ENCODE measurements at places on chromosomes 1 and 21.
A peak's percentile ranks its signal among the peaks of the same experiment; 100 is the strongest.

DNA sequence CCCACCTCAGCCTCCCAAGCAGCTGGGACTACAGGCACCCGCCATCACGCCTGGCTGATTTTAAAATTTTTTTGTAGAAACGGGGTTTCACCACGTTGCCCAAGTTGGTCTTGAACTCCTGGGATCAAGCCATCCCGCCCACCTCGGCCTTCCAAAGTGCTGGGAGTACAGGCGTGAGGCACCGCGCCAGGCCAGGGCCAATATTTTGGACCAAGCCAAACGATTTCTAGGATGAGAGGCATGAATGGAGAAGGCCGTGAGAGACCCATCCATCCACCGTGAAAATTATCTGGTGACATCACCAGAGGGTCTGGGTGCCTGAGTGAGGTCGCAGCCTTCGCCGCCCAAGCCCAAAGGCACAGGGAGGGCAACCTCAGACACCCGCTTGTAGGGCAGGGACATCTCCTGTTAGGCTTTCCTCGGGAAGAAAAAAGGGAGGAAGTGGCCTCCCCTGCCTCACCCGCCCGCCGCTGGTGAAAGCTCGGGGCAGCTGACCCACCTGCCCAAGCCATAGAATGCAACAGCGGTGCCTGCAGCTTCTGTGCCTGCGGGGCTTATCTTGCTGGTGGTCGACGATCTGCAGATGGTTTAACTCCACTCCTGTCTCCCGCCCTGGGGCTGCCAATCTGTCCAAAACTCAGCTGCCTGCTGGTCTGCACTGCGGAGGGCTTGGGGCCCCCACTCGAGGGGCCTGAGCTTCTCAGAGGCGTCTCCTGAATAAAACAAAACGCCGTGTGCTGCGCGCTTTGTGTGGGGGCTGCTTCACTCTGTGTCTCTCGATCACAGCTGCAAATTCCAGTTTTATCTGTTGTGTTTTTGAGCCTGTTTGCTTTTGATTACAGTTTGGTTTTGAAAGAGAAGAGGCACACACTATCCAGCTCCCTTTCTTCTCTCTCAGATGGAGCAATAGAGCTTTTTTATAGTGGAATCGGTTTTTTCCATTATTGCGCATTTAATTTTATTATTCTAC lies 85.8 kb downstream of the MRPS6 start:
- DNase-seq, result no peak

GRCh38 chr1:153742411-153743142 lies 14.7 kb downstream of the INTS3 start:
- no peak for DNase-seq

DNA sequence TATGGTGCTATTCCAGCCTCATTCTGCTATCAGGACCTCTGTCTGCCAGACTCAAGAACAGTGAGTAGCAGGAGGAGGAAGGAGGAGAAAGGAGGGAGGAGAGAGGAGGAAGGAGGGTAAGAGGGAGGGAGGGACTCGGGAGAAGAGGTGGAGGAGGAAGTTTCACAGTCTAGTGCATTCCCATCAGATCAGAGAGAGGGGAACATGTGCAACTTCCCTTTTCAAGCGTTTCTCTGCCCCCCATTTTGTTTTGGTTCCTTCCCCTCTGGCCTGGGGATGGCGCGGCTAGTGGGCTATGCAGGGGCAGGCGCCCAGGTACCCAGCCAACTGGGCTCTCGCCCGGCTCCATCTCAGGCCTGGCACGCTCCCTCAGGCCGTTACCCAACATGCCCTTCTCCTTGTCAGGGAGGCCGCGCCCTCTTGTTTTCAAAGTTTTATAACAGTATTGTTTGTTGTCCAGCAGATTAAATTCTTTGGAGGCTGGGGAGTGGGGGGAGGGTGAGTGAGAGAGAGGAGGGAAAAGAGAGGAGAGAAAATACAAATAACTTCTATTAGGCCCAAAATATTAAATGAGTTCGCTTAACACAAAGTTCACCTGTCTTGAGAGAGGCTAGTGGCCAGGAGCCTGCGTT lies 56.0 kb downstream of the CD46 start:
- DNase-seq, result no peak

- no peak for DNase-seq
These were observed 16.1 kb downstream of the LCA5L start for GRCh38 chr21:39429445-39429844.

GRCh38 chr21:40200126-40200525 lies 332.9 kb downstream of the PCP4 start:
- DNase-seq, result no peak

DNA sequence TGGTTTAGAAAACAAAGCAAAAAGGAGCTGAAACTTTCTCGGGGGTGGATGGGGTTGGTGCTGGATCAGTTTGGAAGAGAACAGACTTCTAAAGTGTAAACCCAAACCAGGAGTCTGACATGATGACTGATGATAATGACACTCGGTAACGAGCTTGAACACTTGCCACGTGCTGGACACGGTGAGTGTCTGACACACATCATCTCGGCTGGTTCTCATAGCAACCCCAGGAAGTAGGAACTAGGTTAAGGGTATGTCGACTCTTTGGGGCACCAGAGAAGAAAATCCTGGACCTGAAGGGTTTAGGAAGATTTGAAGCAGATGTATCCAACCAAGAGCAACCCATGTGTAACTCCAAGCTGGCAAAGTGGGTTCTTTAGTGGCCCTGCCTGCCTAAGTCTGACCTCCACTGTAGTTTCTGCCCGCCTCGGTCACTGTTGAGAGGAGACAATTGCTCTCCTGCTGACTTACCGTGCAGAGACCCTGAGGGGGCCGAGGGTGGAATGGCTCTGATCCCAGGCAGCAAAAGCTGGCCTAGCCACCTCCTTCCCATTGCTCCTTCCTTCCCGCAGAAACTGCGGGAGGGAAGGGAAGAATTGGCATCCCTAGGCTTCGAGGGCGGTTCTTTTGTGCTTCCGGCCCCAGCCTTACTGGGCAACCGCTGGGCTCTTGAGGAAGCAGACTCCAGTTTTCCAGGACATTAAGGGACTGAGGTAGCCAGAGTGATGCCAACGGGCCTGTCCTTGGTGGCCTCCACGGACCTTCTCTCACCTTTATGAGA lies 156.0 kb downstream of the TOMM20 start:
- DNase-seq, result peak; percentile 43

GRCh38 chr1:94745742-94746141 lies 74.4 kb upstream of the SLC44A3 start:
- DNase-seq, result no peak

DNA sequence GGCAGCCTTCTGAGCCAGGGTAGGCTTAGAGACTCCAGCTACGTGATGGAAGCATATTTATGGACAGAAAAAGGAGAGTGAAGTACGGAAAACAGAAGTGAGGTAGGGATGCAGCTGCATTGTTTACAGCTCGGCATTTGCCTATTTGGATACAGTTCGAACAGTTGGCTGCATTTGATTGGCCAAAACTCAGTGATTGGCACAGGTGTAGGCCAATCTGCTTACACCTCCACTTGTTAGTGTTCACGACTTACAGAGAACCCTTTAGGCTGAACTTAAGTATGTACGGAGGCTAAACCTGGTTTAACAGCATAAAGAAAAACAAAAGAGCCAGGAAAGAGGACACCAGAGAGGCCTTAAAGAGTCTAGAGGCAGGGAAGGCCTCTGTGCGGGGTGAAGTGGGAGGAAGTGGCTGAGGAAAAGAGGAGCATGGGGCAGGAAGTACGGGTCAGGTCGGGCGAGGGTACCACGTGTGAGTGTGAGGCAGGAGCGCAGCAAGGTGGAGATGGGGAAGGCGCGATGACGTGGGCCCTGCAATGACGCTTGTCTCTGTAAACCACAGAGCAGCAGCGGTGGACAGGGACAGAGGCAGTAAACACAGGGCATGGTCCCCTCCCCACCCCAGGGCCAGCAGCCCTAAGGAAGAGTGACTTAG lies 32.0 kb downstream of the RSPH1 start:
- DNase-seq, result no peak

DNA sequence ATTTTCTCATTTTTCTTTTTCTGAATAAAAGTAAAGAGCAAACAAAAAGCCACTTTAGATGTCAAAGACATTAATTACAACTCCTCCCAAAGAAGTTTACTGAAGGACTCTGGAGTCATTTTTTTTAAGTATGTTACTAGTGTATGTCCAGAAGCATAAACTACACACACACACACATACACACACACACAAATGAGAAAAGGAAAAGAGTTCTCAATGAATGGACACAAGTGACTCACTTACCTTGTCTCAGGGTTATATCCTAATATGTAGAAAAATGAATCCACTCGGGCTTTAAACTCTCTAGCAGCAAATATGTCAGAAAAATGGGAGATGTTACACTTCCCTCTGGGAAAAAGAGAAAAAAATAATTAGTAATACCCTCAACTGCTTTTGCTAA lies 223.1 kb downstream of the SLC45A1 start:
- no peak for DNase-seq

DNA sequence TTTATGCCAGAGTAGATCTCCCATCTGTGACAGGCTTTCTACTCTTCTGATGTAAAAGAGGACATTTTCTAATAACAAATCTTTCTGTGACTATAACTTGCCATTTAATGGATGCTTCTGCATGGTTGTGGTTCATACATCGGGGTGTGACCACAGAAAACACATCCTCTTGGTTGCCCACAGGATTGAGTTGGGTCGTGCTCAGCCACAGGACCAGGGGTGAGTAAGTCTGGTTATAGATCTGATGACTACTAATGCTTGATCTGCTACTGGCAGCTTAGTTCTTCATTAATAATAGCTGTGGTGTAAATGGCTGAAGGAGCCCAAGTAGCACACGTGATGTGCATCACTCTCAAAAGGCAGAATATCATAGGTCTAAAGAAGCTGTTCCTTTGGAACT lies 328.2 kb downstream of the RWDD3 start:
- no peak for DNase-seq

- no peak for DNase-seq
These were observed 364.9 kb downstream of the MATN1 start for GRCh38 chr1:30358500-30358899.

GRCh38 chr1:43801203-43801602 lies 93.9 kb downstream of the ST3GAL3 start:
- DNase-seq, result no peak

DNA sequence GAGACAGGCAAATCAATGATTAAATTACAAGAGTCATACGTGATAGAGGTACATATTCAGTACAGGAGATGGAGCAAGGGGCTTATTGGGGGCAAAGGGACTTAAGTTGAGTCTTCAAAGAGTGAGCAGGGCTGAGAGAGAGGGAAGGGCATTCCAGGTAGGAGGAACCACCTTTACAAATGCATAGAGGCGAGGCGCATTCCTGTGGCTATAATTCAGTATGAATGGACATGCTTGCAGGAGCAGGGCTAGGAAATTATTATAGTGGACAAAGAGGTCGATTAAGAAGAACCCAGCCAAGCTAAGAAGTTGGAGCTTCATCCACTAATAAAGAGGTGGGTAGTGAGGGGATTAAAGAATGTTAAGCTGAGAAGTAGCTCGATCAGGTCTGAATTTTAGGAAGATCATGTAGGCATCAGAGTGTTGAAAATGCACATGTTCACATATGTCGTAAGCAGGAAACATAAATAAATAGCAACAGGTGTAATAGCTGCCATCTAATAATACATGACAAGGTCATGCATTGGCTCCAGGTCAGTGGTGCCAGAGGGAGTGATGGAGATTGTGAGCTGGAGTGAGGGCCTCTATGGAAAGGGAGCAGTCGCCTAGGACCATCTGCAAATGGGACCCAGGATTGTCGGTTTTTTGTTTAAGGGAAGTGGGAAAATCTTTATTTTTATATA lies 12.0 kb upstream of the HNRNPU start:
- DNase-seq, result no peak

DNA sequence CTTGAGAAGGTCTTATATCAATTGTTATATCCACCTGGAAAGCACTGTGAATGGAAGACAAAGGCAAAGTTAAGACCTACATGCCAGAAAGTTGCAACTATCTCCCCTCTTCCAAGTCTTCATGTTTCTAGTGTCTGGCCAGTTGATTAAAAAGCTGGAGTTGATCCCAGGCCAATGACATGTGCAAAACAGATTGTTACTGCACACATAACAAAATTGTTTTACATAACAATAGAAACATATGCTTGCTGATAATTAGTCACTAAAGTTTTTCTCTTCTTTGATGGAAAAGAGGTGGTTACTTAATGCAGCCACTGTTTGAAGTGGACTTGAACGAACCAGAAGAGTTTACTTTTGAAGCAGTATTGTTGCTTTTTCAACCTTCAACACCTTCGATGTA lies 158.2 kb downstream of the TGFBR3 start:
- DNase-seq, result no peak

DNA sequence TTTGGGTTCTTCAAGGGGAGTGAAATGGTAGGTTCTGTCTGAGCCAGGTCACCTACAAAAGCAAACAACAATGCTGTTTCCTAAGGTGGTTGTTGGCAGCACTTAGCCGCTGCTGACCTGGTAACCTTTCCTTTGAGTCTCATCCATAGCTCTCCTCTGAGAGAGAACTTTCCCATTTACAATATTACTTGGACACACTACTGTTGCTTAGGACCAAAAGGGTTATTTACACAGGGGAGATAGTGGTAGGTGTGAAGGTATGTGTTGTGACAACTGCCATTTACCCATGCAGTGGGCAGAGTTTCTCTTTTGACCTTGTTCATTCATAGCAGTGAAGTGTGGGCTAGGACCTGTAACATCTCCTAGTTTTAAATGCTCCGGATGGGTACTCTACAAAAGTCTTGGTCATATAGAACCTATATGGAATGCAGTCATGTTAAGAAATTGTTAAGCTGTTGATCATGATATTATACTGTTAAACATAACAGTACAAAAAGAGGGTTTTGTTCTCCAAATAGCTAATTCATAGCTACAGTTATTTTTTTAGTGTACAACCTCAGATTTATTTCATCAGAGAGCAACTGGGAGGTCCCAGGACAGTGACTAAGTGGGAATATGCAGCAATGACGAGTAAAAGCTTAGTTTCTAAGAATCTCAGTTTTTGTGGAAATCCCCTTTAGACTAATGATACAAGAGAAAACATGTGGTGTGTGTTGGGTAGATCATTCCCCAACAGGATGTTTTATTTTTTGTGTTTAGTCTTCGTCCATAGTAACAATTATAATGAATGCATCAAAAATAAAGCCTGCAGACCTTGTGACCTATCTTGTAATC lies 219.7 kb downstream of the NFIA start:
- no peak for DNase-seq

GRCh38 chr1:202625416-202626360 lies 84.6 kb downstream of the SYT2 start:
- DNase-seq, result peak; percentile 51

- no peak for DNase-seq
These were observed 139.1 kb upstream of the ZNHIT6 start for GRCh38 chr1:85847356-85847755.

GRCh38 chr1:212600980-212601379 lies 7.6 kb upstream of the ATF3 start:
- no peak for DNase-seq

GRCh38 chr1:115091572-115091971 lies 2.3 kb upstream of the TSPAN2 start:
- no peak for DNase-seq

DNA sequence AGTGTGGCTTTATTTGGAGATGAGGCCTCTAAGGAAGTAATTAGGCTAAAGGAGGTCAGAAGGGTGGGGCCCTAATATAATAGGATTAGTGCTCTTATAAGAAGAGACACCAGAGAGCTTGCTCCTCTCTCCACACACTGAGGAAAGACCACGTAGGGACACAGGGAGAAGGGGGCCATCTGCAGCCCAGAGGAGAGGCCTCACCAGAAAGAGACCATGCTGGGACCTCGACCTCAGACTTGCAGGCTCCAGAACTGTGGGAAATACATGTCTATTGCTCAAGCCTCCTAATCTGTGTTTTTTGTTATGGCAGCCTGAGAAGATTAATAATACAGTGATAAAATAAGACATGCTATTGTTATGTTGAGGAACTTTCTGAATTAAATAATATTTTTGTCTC lies 8.3 kb downstream of the RCAN1 start:
- no peak for DNase-seq
